Anterior cingulate cortex (tissue), 58 donors: ENCODE measurements at places on chromosomes 1 and 21.

- no peak for DNase-seq
Observed at GRCh38 chr1:105483436-105483835, 1573.0 kb upstream of the PRMT6 start.

GRCh38 chr1:46400421-46400820, 6.3 kb downstream of the FAAH start:
- DNase-seq = no peak

- DNase-seq = no peak
Observed at GRCh38 chr21:25581582-25581981, 25.7 kb downstream of the MRPL39 start.

DNA sequence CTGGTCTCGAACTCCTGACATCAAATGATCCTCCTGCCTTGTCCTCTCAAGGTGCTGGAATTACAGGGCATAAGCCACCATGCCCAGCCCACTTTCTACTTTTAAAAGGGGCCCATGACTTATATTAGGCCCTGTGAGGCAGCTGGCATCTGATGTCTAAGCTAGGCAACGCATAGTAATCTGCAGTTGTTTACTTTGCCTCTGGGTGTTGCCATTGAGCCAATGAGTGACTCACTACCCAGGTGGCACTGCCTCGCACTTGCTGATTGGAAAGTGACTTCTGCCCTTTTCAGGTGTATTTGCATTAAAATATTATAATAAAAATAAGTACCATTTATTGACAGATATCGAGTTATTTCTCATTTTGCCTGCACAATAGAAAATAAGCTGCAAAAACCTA, 84.9 kb downstream of the KIF14 start:
- no peak for DNase-seq

DNA sequence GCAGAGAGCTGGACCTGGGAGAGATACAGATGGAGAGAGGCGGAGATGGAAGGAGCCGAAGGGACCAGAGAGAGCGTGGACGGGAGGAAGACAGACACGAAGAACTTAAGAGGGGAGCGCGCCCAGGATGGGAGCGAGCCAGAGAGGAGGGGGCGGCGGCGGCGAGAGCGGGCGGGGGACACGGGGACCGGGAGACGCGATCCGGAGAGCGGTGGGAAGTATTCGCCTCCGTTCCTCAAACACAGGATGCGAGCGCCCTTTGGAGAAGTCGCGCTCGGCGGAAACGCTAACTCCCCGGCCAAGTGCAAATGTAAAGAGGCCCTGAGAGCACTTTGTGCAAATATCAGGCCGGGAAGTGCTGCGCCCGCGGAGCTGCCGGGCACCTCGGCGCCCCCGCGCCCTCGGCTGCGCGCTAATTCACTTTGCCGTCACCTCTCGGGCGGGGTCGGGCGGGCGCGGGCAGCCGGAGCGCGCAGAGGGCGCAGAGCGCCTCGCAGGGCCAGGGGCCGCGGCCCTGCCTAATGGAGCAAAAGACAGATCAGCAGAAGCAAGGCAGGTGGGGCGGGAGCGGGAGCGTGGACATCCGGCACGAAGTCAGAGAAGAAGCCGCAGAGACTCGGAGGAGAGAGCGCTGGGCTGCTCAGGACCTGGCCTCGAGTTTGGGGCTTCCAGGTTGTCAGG, 281.2 kb downstream of the RRAGC start:
- DNase-seq = no peak

- no peak for DNase-seq
Observed at GRCh38 chr21:35730325-35730724, 330.0 kb downstream of the SETD4 start.

DNA sequence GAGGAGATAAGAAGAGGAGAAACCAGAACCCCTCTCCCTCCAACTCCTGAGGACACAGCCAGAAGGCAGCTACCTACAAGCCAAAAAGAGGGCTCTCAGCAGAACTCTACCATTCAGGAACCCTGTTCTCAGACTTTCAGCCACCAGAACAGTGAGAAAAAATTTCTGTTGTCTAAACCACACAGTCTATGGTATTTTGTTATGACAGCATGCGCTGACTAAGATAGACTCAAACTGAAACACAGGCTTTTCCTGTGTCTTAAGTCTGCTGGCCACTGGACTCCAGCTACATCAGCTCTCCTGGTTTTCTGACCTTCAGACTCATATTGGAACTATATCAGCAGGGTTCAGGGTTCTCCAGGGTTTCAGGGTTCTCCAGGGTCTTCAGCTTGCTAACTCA, 126.5 kb upstream of the TNFSF4 start:
- DNase-seq = no peak

DNA sequence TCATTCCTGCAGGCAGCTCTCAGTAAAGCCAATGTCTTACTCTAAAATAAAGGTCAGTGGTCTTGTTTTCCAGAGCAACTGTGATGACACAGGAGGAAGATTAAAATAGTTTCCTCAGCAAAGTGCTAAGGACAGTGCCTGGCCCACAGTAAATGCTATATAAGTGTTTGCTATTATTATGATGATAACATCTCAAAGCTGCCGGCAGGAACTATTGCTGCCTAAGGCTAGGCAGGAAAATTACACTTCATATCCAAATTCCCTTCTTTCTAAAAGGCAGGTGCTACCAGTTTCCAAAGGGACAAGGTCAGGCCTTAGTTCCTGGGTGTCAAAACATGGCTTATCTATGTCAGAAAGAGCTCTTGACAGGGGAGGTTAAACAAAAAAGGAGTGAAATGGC, 401.3 kb downstream of the HHAT start:
- no peak for DNase-seq

GRCh38 chr1:33015216-33015615, 21.5 kb downstream of the AK2 start:
- no peak for DNase-seq

DNA sequence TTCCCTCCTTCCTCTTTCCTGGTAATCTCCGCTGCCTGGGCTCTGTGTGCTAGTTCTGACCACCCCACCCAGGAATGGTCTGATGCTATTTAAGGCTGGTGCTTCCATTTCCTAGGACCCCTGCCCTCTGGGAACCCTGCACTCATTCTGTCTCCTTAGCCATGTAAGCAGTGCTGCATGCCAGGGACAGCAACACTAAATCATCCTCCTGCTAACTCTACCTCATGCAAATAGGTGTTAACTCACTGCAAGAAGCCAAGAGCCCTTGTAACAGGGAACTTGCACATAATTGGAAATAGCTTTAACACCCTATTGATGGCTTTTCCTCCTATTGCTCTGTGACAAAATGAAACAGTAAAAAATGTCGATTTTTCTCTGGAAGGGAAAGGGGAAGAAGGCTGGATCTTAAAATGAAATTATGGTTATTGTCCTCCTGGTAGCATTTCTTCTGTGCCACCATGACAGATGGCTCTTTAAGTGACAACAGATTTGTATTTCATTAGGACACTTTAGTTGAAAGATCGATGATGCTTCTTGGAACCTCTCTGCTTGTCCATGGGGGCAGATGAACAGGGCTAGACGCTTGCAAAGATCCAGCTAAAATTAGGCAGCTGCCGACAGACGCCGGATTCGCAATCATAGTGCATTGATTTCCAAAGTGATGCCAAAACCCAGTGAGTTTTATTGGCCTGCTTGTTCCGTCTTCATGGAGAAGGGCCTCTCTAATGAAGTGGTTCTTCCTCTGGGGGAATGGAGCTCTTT, 551.7 kb downstream of the MATN1 start:
- no peak for DNase-seq

DNA sequence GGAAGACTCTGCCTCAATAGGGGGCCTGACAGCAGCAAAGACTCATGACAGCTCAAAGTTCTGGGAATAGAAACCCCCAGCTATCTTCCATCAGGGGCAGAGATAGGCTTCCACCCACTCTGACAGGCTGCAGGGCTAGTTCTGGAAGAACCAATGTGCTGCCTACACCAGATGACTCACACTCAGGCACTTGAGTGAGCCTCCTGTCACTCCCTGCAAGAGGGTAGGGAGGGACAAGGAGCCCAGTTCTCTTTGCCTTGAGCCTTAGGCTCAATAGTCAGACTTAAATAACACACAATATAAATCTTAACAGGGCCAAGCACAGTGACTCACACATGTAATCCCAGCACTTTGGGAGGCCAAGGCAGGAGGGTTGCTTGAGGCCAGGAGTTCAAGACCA, 386.4 kb downstream of the HHAT start:
- DNase-seq = no peak

- no peak for DNase-seq
Observed at GRCh38 chr21:34367320-34367935, 3.6 kb downstream of the KCNE2 start.

- DNase-seq = no peak
Observed at GRCh38 chr1:229828461-229828860, 202.4 kb downstream of the URB2 start.
